ENCODE measurements at places on chromosomes 5 and 9.

DNA sequence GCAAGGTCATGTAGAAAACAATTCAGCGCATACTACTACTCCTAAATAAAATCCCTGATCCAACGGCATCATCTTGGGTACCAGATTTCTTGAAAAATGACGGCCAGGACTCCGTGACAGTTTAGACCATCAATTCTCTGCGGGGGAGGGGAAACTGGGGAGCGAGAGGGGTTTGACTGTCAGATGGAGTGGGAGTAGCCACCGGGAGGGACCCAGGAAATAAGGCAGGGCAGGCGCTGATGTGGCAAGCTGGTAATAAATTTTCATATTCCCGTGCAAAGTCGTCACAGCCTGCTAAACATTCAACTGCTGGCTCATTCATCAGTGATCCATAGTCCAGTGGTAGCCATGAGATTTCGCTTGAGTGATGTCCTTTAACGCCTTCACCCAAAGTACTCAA lies 457 bp upstream of the CDH18 start:
- H3K4me1 ChIP-seq = no peaks in the 10 kb centered on the region
- no peaks in the 10 kb centered on the region for H3K36me3 ChIP-seq
- 0 out of 2 replicates have a peak, but pooled peaks cover 4% of the 10 kb centered on the region for H3K27me3 ChIP-seq
- no peak for DNase-seq
- H3K27ac ChIP-seq = no peak overlapping the region

GRCh38 chr5:55071413-55071812 lies 31.0 kb upstream of the GZMA start:
- H3K27me3 ChIP-seq = peaks cover 13% of the 10 kb centered on the region
- no peaks in the 10 kb centered on the region for H3K4me1 ChIP-seq
- DNase-seq = no peak
- no peaks in the 10 kb centered on the region for H3K36me3 ChIP-seq

- no peaks in the 10 kb centered on the region for H3K36me3 ChIP-seq
- H3K27ac ChIP-seq = no peak overlapping the region
- H3K4me1 ChIP-seq = no peaks in the 10 kb centered on the region
- no peak for DNase-seq
Observed at GRCh38 chr5:157175071-157175612, 5.5 kb upstream of the ITK start.

DNA sequence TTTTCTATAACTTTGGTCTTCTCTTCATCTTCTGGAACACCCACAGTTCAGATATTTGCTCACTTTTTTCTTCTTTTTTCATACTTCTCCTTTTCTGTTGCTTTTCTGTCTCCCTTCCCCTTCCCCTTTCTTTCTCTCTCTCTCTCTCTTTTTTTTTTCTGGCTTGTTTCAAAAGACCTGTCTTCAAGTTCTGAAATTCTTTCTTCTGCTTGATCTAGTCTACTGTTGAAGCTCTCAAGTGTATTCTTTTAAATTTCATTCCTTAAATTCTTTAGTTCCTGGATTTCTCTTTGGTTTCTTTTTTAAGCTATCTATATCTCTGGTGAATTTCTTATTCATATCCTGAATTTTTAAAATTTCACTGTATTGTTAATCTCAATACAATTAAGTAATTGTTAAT lies 11.2 kb downstream of the ALG2 start:
- no peaks in the 10 kb centered on the region for H3K36me3 ChIP-seq
- no peak overlapping the region for H3K27ac ChIP-seq
- no peak for DNase-seq
- no peaks in the 10 kb centered on the region for H3K27me3 ChIP-seq

GRCh38 chr9:116819116-116819515 lies 132.0 kb downstream of the TRIM32 start:
- H3K4me3 ChIP-seq = no peak overlapping the region
- 0 out of 2 replicates have a peak, but pooled peaks cover 5% of the 10 kb centered on the region for H3K4me1 ChIP-seq
- no peaks in the 10 kb centered on the region for H3K27me3 ChIP-seq

DNA sequence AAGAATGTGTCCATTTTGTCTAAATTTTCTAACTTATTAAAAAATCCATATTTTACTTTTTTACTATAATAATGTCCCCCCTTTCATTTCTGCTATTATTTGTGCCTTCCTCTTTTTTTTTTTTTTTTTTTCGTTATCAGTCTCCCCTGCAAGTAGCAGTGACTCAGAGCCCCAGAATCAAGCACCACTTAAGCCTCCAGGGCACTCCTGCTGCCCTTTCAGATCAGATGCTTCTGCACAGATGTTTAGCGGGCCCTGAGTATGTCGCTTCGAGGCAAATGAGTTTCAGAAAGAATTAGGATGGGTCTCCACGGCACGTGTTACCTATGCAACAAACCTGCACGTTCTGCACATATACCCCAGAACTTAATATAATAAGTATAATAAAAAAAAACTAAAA lies 11.7 kb downstream of the MED7 start:
- peak; percentile 15 for DNase-seq
- no peak overlapping the region for H3K4me3 ChIP-seq
- H3K36me3 ChIP-seq = no peaks in the 10 kb centered on the region
- H3K4me1 ChIP-seq = no peaks in the 10 kb centered on the region
- H3K27ac ChIP-seq = no peak overlapping the region

DNA sequence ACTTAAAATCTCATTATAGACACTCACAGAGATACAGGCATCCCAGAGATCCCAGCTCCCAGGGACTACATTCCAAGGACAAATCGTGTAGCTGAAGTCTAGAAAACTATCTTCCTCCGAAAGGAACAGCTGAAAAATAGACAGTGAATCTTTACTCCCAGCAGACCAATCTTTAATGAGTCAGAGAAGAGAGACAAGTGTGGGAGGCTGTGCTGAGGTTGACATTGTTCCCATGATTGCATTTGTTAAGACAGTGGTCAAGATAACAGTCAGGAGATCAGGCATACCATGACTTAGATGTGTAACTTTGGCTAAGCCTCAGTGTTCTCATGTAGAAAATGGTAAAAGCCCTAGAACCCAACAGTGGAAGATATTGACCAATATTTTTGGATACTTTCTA lies 120.7 kb downstream of the PAPPA start:
- no peaks in the 10 kb centered on the region for H3K36me3 ChIP-seq
- H3K27me3 ChIP-seq = no peaks in the 10 kb centered on the region
- H3K4me3 ChIP-seq = no peak overlapping the region
- DNase-seq = no peak
- H3K4me1 ChIP-seq = 0 out of 2 replicates have a peak, but pooled peaks cover 5% of the 10 kb centered on the region

DNA sequence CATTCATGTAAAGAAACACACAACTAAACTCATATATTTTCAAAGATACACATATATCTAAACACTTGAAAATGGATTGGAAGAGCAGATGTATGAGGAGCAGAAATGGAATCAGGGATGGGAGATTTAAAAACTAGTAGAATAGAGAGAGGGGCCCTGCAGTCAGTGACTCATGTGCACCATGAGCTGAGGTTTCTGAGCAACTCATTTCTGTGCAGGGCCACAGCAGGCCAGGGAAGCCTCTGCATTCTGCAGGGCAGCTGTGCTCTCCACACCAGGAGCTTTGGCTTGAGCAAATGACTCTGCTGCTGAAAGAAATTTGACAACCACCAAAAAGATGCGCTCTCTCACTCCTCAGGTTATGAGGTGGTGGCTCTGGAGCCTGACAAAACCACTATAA lies 27.1 kb downstream of the LHX6 start:
- no peak overlapping the region for H3K4me3 ChIP-seq
- DNase-seq = no peak
- no peaks in the 10 kb centered on the region for H3K36me3 ChIP-seq
- H3K27ac ChIP-seq = no peak overlapping the region

- H3K4me1 ChIP-seq = no peaks in the 10 kb centered on the region
- no peak for DNase-seq
- no peak overlapping the region for H3K4me3 ChIP-seq
- peaks cover 96% of the 10 kb centered on the region for H3K27me3 ChIP-seq
Observed at GRCh38 chr5:174090129-174090528, 44.6 kb downstream of the NSG2 start.

DNA sequence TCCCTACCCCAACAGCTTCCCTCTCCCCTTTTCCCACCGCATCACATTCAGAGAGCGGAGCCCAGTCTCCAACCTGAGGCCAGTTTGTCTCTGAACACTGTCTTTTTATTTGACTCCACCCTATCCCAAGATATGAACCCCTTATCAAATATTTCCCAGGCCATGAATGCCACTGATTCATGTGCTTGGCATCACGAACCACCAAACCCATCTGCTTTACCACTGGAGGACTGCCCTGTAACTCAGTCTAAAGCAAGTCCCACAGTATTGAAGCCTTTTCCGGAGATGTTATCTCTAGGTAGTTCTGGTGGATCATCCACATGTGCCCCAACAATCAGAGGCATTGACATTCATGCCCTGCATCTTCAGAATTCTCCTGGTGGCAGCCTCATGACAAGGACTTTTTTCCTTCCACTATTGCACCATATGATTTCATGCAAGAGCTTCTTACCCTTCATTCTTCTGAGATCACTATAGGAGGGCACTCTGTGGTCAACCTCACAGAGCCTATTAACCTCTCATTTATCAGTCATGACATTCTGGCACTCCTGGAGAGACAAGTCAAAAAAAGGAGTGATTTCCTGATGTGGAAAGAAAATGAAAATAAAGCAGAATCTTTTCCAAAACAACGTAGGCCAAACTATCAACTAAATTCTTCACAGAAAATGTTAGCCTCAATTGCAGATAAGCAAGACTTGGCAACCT lies 12.3 kb upstream of the SPATA31D4 start:
- H3K4me3 ChIP-seq = no peak overlapping the region
- H3K4me1 ChIP-seq = no peaks in the 10 kb centered on the region
- DNase-seq = peak; percentile 10
- no peaks in the 10 kb centered on the region for H3K27me3 ChIP-seq
- no peaks in the 10 kb centered on the region for H3K36me3 ChIP-seq

DNA sequence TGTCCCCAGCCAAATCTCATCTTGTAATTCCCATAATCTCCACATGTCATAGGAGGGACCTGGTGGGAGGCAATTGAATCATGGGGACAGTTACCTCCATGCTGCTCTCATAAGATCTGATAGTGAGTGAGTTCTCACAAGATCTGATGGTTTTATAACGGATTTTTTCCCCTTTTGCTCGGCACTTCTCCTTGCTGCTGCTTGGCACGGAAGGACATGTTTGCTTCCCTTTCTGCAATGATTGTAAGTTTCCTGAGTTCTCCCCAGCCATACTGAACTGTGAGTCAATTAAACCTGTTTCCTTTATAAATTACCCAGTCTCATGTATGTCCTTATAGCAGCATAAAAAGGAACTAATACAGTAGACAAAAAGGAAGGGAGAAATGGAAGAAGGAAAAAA lies 76.7 kb upstream of the CCNG1 start:
- H3K27ac ChIP-seq = no peak overlapping the region
- DNase-seq = no peak
- H3K36me3 ChIP-seq = no peaks in the 10 kb centered on the region
- H3K4me3 ChIP-seq = no peak overlapping the region
- H3K4me1 ChIP-seq = no peaks in the 10 kb centered on the region
- peaks cover 23% of the 10 kb centered on the region for H3K27me3 ChIP-seq

DNA sequence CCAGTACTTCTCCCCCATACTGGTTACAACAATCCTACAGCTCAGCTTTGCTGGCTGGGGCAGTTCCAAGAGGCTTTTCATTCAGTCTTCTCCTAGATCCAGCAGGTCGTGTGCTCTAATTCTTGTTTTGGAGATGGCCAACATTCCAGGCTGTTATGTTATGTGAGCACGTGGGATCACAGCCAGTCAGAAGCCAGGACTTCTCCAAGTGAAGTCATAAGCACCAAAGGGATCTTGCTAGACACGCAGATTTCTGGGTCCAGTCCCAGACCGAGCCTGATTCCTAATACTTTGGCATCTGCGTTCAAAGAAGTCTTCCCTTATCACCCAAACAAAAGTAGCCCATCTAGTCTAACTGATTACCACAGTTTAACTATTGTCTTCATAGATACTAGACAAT lies 1.4 kb upstream of the LARP1 start:
- H3K36me3 ChIP-seq = no peaks in the 10 kb centered on the region
- no peak for DNase-seq

- no peak for DNase-seq
- no peak overlapping the region for H3K4me3 ChIP-seq
- 0 out of 2 replicates have a peak, but pooled peaks cover 5% of the 10 kb centered on the region for H3K4me1 ChIP-seq
- no peaks in the 10 kb centered on the region for H3K27me3 ChIP-seq
- H3K27ac ChIP-seq = no peak overlapping the region
Observed at GRCh38 chr9:123338710-123339665, 17.0 kb upstream of the CRB2 start.

- H3K27ac ChIP-seq = no peak overlapping the region
- H3K4me3 ChIP-seq = no peak overlapping the region
- no peaks in the 10 kb centered on the region for H3K27me3 ChIP-seq
- DNase-seq = no peak
Observed at GRCh38 chr9:137388589-137389427, 34.2 kb downstream of the EXD3 start.

GRCh38 chr5:122649080-122649479 lies 125.8 kb upstream of the SNX2 start:
- no peak overlapping the region for H3K27ac ChIP-seq
- H3K4me1 ChIP-seq = peaks cover 8% of the 10 kb centered on the region
- no peak overlapping the region for H3K4me3 ChIP-seq
- no peaks in the 10 kb centered on the region for H3K36me3 ChIP-seq
- no peak for DNase-seq
- no peaks in the 10 kb centered on the region for H3K27me3 ChIP-seq

DNA sequence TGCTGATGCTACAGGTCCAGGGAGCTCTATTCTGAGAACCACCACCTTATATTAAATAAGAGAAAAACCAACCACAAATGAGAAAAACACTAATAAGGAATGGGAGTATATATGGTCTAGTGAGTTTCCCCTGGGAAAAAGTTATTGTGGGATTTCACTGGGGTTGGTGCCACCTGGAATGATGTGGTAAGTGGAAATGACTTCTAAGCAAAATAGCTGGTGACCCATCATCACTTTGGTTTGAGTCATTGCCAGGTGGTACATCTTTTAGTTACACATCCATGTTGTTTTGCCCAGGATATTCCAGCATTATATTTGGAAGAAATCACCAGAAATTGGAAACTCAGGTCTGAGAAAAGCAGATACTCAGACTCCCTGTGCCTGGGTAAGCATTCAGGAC lies 437.3 kb downstream of the DTWD2 start:
- DNase-seq = no peak
- H3K4me1 ChIP-seq = no peaks in the 10 kb centered on the region

- no peak overlapping the region for H3K27ac ChIP-seq
- no peak for DNase-seq
- H3K27me3 ChIP-seq = no peaks in the 10 kb centered on the region
- peaks cover 18% of the 10 kb centered on the region for H3K4me1 ChIP-seq
Observed at GRCh38 chr5:173809014-173809413, 79.1 kb upstream of the CPEB4 start.

Measured in PC-9 (cell line).